OCI-LY7 (cell line): ENCODE measurements at places on chromosomes 4 and X. TPM values are rescaled to one million over a fixed set of nuclear protein-coding genes. Genes with fewer than 3 reads are reported as not detected.

- no peak for DNase-seq
Measured at GRCh38 chr4:26533685-26534084, 43.4 kb upstream of the CCKAR start.

GRCh38 chr4:33334416-33334815, 2614.2 kb downstream of the PCDH7 start:
- DNase-seq, result no peak

- no peak for DNase-seq
Measured at GRCh38 chrX:17550011-17550410, 175.0 kb downstream of the NHS start.

- no peak for DNase-seq
Measured at GRCh38 chr4:15873117-15873516, 65.4 kb downstream of the FGFBP1 start.

DNA sequence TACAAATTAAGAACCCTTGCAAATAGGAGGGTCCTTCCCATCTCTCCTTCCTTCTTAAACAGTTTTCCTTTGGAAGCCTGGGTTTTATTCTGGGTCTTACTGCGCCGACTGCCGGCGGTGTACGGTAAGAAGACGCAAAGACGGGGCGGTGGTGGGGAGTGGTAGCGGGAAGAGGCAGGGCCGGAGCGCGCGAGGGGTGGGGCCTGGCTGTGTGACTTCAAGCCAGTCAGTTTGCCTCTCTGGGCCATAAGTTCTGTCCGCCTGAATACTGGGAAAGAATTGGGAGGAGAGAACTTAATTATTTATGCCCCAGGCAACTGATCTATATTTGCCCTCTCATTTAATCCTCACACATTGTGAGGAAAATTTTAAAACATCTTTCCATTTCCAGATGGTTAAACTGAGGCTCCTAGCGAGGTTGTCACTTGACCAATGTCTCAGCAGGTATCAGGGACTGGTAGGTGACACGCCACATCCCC, 726 bp upstream of the KANTR start:
- DNase-seq, result peak; percentile 78

GRCh38 chrX:112774651-112775293, 65.9 kb downstream of the AMOT start:
- no peak for DNase-seq

DNA sequence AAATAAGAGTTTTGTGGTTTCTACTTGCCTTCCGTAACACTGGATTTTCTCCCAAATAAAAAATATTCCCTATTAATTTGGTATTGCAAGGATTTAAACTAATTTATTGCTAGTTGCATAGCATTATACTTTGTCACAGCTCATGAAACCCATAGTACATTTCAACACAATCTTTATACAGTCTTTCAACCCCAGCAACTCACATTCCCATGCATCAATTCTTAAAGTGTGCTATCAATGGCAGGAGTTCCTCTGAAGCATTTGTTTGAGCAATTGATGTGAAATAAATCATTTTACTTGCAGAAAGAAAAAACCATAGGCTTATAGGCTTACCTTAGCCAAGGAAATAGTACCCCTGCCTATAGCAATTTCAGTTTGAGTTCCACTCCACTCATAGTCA, 251.9 kb downstream of the PAPSS1 start:
- no peak for DNase-seq

- peak; percentile 43 for DNase-seq
Measured at GRCh38 chrX:153573984-153574383, 25.0 kb downstream of the CCNQ start.

DNA sequence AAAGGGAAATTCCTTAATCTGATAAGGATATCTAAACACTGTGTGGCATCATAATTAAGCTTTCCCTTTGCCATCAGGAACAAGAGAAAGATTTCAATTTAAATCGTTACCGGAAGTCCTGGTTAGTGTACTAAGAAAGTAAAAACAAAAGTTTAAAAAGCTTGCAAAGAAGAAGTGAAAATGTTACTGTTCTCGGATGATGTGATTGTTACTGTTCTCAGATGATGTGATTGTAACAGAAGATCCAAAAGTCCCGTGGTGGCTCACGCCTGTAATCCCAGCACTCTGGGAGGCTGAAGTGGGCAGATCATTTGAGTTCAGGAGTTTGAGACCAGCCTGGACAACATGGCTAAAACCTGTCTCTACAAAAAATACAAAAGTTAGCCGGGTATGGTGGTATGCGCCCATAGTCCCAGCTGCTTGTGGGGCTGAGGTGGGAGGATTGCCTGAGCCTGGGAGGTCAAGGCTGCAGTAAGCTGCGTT, 62.5 kb downstream of the RGS12 start:
- peak; percentile 64 for DNase-seq

- DNase-seq, result no peak
Measured at GRCh38 chr4:56348576-56348975, 38.7 kb downstream of the AASDH start.

DNA sequence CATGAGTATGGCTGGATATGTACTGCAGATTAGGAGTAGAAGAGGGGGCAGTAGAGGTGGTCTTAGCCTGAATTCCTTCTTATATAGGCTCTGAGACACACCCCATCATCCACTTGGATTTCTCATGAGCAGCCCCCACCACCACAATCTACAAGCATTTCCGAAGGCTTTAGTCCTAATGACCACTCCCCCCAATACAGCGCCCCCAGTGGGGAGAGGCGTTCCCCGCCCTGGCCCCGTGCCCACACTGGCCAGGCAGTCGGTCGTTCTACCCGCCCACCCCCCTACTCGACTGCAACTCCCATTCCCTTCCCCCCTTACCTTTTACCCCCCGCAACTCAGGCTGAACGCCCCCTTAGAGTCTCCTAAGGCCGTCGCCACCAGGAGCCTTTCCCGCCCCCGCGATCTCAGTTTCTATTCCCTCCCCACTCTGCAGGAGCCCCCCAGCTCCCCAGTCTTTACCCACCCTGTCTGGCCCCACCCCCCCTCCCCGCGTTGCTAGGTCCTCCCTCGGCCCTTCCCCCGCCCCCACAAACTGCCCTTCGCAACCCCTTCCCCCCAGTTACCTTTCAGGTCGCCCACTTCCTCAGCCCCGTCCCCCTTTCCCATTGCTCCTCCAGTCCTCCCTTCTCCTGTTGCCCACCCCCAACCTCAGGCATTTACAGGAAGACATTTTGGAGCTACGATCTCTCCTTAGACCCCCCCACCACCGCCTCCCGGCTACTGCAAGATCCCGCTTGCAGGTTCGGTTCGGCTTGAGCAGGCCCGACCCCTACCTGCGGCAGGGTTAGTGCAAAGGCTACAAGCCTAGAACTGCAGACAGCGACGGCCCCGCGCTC, 468 bp downstream of the ZMYM3 start:
- DNase-seq, result peak; percentile 53

DNA sequence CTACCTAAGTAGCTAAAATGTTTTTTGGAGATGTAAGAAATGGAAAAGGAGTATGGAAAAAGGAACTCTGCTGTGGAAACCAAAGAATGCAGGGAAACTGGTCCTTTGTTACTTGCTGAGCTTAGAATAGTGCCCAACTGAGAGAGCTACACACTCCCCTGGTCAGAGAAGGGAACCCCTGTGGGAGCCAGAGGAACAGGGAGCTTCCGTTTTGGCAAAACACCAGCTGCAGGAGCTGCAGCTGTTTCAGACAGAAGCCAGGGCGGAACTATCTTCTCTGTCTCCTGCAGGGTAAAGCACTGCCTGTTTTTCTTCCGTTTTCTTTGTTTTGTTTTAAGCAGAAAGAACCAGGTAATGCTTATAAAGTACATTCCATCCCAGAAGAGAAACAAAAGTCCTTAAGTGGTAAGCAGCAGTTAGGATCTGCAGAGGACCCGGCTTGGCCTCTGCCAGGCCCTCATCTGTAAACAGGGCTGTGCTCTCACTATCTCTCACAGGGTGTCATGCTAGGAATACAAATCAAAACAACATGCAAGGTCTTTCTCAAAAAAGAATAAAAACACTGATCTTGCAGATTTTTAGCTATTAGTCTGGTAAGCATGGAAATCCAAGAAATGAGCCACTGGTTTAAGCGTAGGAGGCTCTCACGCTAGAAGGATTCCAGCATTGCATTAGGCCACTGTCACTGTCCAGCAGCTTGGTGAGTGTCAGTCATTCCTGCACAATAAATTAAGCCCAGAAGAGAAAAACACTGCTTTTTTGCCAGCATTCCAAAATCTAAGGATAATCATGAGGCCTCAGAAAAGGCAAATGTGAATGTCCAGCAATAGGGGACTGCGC, 76.1 kb downstream of the CHST7 start:
- peak; percentile 32 for DNase-seq

GRCh38 chr4:80918004-80918403, 112.5 kb upstream of the BMP3 start:
- DNase-seq, result no peak

- no peak for DNase-seq
Measured at GRCh38 chrX:75638332-75638731, 115.5 kb upstream of the ZDHHC15 start.

DNA sequence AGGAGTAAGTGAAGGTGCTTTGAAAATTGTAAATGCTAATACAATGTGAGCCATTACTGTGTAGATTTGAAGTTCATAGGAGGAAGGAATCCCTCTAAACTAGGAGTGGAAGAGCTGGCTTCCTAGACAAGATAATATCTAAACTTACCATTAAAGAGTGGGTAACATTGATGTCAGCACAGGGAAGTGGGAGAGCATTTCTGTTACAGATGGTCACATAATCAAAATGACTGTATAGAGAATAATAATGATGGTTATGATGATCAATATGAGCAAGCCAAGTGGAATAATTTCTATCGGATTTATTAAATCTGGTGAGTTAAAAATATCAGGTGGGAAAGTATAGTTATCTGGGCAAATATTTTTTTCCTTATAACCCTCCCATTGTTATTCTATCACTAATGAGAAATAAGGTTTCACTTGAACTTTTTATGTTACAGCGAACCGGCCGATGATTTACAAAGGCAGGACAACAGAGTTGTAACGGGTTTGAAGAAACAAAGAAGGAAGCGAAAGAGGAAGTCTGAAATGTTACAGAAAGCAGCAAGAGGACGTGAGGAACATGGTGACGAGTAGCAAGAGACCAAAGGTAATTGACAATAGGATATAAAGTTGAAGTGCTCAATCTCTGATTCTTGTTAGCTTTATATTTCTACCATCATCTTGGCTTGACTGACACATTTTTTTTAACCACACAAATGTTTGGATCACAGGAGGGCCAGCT, 43.5 kb downstream of the FMR1NB start:
- peak; percentile 67 for DNase-seq

GRCh38 chrX:153968754-153969124, 2.9 kb downstream of the HCFC1 start:
- DNase-seq, result peak; percentile 82

DNA sequence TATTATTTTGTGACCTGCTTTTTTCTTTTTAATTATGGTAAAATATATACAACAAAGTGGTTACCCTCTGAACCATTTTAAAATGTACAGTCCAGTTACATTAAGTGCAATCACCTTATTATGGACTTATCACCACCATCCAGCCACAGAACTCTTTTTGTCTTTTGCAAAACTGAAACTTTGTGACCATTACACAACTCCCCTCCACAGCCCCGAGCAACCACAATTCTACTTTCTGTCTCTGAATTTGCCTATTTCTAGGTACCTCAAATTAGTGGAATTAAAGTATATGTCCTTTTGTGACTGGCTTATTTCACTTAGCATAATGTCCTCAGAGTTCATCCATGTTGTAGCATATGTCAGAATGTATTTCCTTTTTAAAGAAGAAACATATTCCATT, 39.3 kb upstream of the WWC2 start:
- DNase-seq, result no peak

GRCh38 chrX:68183612-68184214, 249.6 kb downstream of the OPHN1 start:
- no peak for DNase-seq

- no peak for DNase-seq
Measured at GRCh38 chr4:98905839-98906238, 23.1 kb downstream of the EIF4E start.

- DNase-seq, result no peak
Measured at GRCh38 chrX:15128861-15129260, 141.0 kb downstream of the ASB9 start.

DNA sequence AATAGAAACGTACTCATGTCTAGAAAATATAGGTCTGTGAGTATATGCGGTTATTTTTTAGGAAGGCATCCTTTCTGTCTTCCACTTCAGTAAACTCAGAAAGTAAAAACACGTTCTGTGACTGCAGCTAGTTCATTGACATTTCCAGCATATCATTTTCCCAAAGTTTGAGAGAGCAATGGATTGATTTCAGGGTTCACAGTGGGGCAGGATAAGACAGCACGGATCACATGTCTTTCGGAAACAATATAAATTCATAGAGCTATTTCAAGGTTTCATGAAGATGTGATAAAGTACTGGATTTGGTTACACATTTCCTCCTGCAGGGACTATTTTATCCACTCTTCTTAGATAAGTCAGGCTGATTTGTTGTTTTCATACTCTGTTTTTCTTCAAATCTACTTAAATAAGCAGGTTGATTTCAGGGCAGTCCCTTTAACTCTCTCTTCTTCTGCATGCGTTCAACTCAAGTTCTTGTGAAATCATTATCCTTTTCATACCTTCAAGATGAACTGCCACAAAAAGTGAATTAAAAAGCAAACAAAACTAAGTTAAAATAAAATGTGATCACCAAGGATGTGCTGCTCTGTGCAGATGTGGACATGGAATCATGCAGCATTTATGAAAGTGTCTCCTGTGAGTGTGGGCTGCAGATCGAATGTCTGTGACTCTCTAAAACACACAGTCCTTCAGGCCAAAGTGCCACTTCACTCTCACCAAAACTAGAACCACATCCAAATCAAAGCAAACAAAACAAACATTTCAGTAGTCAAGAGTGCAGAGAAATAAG, 187.7 kb downstream of the UNC5C start:
- DNase-seq, result no peak

- DNase-seq, result no peak
Measured at GRCh38 chr4:20960291-20960690, 260.0 kb downstream of the PACRGL start.

- DNase-seq, result no peak
Measured at GRCh38 chr4:24453951-24454350, 130.4 kb downstream of the DHX15 start.

- DNase-seq, result no peak
Measured at GRCh38 chrX:95332530-95332929, 1352.1 kb upstream of the DIAPH2 start.

Gene HTN3
- not detected in 2 replicates for total RNA-seq

Gene GATA1
- total RNA-seq, result not detected in 2 replicates

Gene TCP11X2
- not detected in 2 replicates for total RNA-seq

Gene UGT2B7
- not detected in 2 replicates for total RNA-seq

Gene GPRASP1
- not detected in 2 replicates for total RNA-seq

Gene APBB2
- 88.5 and 89.8 TPM in 2 replicates for total RNA-seq

Gene ABLIM2
- total RNA-seq, result 0.72 TPM in 1 of 2 replicates, not detected in the other

Gene CSN1S1
- total RNA-seq, result not detected in 2 replicates

Gene SLC25A43
- total RNA-seq, result 14.3 and 15.6 TPM in 2 replicates

Gene TEX11
- not detected in 2 replicates for total RNA-seq

Gene PPEF1
- not detected in 2 replicates for total RNA-seq

Gene RGN
- total RNA-seq, result not detected in 2 replicates

Gene POU4F2
- total RNA-seq, result not detected in 2 replicates

Gene ENPP6
- not detected in 2 replicates for total RNA-seq

Gene PAGE2
- not detected in 2 replicates for total RNA-seq
